ENCODE measurements at places on chromosomes 4 and X.
A peak's percentile ranks its signal among the peaks of the same experiment; 100 is the strongest.

DNA sequence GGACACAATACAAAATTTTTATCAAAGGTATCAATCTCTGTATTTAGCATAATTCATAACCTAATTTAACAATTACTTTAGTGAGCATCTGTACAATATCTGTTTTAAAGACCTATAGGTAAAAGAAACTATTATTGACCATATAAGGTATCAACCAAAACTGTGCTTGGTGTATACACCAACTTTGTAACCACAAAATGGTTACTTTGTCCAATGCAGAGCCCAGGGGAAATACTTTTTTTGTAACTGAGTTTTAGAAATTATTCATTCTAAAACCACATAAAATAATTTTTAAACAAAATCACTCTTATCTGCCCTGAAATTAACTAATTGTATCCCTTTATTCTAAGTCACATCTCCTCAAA, 5.0 kb downstream of the CXXC4 start:
- no peak for DNase-seq

GRCh38 chr4:38860788-38861424, 4.3 kb upstream of the TLR6 start:
- DNase-seq = no peak

DNA sequence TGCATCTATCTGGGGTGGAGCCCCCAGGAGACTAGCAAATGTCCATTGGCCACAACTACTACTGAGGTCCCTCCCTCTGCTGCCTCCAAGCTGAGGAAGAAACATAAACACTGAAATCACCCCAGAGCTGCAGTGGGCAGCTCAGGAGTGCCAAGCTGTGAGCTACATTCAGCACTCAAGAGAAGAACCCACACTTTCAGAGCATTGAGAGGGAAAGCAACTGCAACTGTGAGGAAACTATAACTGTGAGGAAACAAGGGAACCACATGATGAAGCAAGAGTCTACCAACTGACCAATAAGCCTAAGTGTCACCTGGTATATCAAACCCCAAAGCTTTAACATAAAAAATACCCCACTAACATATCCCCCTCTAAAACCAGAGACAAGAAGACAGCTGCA, 373.5 kb upstream of the TACR3 start:
- no peak for DNase-seq

DNA sequence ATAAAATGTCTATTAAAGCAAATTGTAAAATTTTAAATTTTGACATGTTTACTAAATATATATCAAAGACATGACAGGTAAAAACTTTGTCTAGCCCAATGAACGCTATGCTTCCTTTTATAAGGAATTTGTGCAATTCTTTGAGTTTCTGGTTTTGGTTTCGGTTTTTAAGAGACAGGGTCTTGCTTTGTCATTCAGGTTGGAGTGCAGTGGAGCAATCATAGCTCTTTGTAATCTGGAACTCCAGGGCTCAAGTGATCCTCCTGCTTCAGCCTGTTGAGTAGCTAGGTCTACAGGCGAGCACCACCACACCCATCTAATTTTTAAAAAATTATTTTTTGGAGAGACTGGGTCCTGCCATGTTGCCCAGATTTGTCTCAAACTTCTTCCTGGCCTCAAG, 60.7 kb downstream of the BLTP1 start:
- DNase-seq = no peak

DNA sequence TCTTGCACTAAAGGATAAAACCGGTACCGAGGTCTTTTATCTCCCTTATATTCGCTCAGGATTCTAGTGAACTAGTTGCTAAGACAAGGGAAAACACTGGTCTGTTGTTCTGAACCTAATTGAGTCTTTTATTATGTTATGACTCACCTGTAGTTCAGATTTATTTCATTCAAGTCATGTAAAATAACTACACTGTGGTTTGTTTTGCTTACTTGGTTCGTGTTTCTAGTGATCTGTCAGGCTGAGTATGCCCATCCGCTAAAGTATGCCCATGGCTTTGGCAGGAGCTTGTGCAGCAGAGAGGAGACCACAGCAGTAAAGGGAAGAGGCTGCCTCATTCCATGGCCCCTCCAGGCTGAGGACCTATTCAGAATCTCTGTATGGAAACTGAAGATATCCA, 126.1 kb downstream of the AFF1 start:
- no peak for DNase-seq

GRCh38 chr4:185925910-185926360, 113.9 kb upstream of the SORBS2 start:
- DNase-seq = peak; percentile 66

DNA sequence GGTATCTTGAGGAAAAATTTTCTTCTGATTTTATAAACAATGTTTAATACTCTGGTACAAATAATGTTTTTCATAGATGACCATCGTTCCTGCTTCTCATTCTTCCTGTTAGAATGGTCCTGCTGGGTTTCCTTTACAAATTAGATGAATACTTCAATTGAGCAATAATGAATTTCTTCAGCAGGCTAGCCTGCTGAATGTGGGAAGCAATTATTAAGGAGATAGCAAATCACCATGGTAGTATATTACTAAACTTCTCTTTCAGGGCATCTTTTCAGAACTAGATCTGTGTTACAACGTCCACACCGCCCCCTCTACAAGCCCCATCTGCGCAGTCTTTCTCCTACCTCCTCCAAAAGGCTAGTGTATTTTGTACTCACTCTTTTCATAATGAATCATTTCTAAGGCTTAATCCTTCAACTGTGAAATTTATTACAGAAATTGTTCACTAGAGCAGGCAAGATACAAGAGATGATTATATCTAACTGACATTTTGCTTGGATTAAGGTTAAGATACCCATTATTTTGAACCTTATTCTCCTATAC, 38.4 kb downstream of the GPRIN3 start:
- DNase-seq = no peak

GRCh38 chrX:28379103-28379502, 208.1 kb upstream of the IL1RAPL1 start:
- DNase-seq = no peak

- DNase-seq = no peak
Observed at GRCh38 chr4:154399259-154399974, 92.2 kb downstream of the DCHS2 start.

DNA sequence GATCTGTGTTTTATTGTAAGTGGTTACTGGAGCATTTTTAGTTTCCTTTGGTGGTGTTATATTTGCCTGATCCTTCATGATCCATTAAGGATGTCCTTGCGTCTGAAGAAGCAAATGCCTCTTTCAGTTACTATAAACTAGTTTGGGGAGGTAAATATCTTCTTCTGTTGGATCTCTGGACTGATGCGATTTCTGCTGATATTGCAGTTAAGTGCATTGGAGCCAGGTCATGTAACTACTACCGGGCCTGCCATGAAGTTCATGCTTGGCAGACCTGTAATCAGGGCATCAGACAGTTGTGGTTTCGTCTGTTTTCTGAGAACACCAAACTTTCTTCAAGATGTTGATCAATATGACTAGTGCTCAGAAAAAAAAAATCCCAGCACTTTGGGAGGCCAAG, 22.9 kb downstream of the ZNF718 start:
- no peak for DNase-seq

- DNase-seq = no peak
Observed at GRCh38 chrX:118807151-118808017, 16.2 kb upstream of the ZCCHC12 start.

- peak; percentile 37 for DNase-seq
Observed at GRCh38 chr4:112523764-112524505, 8.0 kb upstream of the NEUROG2 start.

DNA sequence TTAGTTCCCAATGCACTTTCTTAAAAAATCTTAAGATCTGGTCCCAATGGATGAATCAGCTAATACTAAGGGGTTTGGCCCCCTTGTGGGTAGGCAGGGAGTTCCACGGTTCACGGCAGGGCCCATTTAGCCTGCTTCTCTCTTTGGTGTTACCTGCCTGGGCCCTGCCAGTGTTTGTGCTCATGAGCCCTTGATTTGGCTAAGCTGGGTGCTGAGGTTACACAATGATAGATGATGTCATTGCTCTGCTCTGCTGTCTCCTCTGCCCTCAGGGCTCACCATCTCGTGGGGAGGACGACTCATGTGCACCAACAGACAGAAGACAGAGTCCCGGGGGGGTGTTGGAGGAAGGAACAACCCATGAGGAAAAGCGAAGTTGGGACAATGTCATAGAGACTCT, 24.4 kb downstream of the RTL5 start:
- peak; percentile 71 for DNase-seq

DNA sequence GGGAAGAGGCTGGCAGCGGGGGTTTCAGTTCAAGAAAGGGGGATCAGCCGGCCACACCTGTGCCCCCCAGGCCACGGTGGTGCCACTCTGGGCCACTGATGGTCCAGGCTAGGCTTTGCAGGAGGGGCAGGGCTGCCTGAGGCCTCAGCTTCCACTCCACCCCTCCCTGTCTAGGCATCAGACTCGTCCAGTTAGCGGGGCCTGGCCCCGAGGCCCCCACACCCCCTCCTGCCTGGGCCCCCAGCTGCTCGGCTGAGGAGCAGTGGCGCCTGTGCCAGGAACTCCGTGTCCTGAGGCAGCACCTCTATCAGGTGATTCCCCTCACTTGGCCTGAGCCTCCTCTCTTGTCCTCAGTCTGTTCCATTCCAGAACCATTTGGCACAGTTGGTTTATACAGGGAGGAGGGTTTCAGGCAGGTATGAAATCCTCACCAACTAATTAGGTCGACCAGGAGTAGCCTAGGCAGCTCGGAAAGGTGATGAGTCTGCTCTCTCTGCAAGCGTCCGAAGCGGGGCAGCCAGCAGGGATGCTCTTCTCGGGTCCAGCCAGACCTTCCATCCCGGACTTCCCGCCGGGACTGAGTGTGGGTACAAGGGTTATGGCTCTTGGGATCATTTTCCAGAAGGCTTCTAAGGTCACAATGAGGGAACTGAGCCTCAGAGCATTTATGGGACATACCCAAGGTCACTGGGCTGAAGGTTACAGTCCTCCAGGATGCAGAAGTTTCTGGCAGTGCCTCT, 2.1 kb downstream of the NSG1 start:
- DNase-seq = no peak

GRCh38 chrX:13419276-13419675, 99.4 kb upstream of the ATXN3L start:
- no peak for DNase-seq

GRCh38 chr4:183757060-183757459, 98.0 kb downstream of the TRAPPC11 start:
- DNase-seq = no peak

DNA sequence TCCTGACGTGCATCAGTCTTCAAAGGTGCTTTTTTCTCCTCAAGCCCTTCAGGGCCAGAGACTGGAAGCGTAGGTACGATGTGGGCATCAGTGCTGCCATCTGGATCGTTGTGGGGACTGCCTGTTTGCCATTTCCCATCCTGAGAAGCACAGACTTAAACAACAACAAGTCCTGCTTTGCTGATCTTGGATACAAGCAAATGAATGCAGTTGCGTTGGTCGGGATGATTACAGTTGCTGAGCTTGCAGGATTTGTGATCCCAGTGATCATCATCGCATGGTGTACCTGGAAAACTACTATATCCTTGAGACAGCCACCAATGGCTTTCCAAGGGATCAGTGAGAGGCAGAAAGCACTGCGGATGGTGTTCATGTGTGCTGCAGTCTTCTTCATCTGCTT, 15.7 kb downstream of the P2RY10 start:
- DNase-seq = no peak

GRCh38 chr4:150253965-150254630, 175.9 kb downstream of the DCLK2 start:
- no peak for DNase-seq

- no peak for DNase-seq
Observed at GRCh38 chr4:172514011-172514410, 654.6 kb upstream of the GALNT7 start.

DNA sequence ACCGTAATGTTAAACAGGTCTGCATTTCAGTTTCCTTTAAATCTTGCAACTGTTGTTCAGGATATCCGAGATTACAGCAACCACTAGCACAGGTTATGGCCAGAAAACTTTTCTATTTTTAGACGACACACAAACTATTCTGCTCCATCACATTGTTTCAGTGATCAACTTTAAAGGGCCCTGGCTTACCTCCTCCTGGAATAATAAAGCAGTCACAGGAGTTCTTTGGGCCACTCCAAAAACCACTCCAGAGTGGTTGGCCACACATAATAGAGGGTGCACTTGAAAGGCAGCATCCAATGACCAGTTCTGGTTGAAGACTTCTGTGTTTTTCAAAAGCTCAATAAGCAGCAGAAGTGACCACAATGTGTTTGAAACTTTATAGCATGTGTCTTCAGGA, 118.9 kb downstream of the RAB28 start:
- no peak for DNase-seq

DNA sequence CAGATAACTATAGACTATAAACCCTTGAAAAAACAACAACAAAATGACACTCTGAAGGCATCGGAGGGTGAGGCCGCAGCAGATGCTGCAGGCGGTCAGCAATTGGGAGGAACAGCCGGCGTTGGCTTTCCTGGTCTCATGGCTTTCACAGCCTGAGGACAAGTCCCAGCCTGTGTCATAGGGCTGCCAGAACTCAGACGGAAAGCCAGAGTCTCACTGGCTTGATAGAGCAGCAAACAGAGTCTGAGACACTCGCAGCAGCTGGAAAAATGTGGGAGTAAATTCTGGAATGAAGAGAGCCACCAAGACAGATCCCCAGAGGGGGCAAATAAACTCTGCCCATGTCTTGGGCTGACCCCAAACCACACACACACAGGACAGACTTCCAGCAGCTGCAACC, 86.3 kb downstream of the PPP2R2C start:
- no peak for DNase-seq

Data from NCI-H226 (cell line).